Stimulated activated CD4-positive, alpha-beta T cell treated with anti-CD3 and anti-CD28 coated beads, Interleukin-2, amount 100 ng/mL, for 48 hours (primary cell): ENCODE measurements at places on chromosomes 12 and 14.

GRCh38 chr14:87351007-87351406 lies 642.0 kb downstream of the GALC start:
- no peak for DNase-seq

GRCh38 chr12:50725011-50725942 lies 38.6 kb upstream of the ATF1 start:
- no peak for DNase-seq

- peak; percentile 84 for DNase-seq
Observed at GRCh38 chr14:49865431-49865859, 12.9 kb upstream of the NEMF start.

DNA sequence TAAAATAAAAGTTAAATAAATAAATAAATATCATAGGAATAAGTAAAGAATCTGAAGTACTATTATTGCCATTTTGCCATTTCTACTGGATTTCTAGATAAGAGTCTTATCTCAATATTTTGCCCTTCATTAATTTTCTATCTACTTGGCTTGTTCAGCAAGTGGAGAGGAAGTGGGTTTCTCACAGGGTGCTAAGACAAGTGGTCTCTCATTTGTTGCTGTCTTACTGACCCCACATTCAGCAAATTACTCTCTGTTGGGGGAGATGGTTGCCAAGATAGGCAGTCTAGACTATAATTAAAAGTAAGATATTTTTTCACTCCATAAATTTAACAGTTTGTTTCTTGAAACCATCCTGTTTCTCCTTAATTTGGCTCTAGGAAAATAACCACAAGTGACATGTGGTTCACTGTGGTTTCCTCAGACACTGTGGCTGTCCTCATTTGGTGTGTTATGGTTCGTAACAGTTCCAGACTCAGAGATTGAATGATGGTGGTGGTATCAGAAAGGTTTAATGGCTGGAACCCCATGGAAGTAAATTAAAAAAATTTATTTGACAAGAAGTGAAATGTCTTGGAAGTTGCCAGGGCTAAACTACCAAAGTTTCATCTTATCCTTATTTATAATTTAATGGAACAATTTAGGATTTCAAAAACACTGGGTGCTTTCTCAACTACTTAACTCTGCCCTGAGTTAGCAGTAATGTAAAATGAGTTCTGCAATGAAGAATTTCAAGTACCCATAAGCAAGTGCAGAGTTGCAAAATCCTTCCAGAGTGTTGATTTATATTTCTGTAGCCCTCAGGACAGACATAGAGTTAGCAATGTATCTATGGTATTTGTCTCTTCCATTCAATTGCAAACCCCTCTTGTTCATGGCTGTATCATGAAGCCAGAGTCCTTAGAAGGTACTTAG lies 214.8 kb downstream of the MSRB3 start:
- no peak for DNase-seq

DNA sequence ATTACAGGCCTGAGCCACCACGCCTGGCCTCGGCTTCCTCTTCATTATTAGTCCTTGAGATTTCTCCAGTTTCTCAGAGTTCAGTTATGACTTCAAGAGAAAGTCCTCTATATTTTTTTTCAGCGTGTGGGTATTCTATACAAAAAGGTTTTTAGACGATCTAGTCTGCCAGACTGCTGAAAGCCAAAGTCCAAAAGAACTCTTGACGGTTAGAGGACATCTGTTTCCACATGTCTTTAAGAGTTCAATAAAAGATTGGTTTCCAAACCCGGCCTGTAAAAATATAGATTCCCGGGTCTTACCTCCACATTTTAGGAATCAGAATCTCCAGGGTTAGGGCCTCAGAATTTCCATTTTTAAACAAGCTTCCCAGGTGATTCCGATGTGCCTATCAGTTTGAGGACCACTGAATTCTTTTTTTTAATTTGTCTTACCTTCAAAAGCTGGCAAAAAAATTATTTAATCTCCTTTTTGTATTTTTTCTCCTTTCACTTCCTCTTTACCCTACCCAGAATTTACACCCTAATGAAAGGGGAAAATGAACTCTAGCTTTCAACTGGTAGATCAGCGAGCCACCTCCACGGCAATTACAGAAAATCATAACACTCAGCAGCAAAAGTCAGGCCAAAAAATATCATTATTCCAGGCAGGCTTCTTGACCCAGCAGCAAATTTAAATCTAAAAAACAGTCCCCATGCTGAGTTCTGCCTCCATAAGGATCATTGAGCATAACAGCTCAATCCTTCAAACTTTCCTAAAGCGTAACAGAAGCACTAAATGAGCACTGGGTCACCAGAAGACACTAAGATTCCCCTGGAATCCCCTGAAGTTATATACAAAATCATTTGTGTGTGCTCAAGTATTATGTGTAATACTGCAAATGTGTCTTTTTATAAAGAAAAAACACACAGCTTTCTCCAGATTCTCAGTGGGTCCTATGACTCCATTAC lies 8.7 kb downstream of the NT5DC3 start:
- DNase-seq, result no peak

DNA sequence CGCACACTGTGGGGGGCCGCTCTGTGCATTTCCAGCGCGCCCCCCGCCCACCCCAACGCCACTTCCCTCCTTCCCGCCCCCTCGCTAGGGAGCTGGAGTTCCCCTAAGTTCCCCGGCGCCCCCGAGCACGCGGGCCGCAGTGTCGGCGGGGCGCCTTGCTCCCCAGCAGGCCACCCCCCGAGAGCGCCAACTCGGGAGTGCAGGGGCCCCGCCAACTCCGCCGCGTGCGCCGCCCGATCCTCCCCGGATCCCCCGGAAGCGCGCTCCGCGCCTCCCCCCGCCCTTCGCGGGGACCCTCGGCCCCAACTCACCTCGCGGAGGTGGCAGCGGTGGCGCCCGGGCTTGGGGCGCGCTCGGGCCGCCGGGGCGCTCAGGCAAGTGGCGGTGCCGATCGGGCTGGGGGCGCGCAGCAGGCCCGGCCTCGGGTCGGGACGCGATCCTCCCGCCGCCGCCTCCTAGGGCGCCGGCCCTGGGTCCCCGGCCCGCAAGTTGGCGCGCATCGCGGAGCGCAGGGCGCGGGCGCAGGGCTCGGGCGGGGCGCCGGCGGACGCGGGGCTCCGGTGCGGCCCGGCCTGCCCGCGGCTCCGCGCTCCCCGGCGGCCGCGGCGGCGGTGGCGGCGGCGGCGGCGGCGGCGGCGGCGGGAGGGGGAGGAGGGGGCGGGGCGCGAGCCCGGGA lies at the start of gene NCOR2:
Gene NCOR2, minus strand, starts transcription at position 616 of the 676 bp plus-strand sequence. CDS start 72,361 bp downstream, outside the sequence.
- peak; percentile 18 for DNase-seq

DNA sequence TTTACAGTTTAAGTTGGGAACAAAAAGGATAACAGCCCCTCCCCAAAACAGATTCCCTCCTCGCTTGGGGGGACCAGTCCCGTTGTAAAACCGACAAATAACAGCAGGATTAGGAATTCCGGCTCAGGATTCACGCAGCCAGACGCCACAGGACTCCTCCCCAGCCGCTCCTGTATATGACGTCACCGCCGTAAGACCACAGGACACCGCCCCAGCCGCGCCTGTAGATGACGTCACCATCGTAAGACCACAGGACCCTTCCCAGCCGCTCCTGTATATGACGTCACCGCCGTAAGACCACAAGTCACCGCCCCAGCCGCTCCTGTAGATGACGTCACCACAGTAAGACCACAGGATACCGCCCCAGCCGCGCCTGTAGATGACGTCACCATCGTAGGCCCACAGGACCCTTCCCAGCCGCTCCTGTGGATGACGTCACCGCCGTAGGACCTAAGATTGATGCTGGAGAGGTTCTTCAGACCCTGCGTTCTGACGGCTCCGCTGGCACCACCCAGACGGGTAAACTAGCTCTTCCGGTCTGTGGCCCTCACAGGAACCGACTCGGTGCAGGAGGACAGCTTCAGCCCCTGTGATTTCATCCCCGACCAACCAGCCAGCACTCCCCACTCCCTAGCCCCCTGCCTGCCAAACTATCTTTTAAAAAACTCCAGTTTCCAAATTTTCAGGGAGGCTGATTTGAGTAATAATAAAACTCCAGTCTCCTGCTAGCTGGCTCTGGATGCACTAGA lies 43.9 kb upstream of the FBRSL1 start:
- peak; percentile 50 for DNase-seq

GRCh38 chr14:63960926-63961567 lies 108.2 kb downstream of the SYNE2 start:
- DNase-seq, result no peak

DNA sequence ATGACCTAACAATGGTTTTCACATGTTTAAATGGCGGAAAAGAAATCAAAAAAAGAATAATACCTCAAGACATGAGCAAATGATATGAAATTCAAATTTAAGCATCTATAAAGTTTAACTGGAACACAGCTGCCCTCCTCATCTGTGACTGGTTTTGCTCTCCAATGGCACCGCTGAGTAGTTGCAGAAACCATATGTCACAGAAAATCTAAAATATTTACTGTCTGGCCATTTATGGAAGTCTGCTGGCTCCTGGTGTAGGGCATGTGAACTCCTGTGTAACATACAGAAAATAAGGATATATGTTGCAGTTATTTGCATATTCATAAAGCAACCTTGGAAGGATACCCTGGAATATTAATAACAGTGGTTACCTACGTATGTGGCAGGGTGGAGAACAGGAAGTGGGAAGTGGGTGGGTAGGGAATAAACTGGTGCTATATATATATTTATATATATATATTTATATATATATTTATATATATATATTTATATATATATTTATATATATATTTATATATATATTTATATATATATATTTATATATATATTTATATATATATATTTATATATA lies 48.4 kb downstream of the LTBP2 start:
- no peak for DNase-seq

DNA sequence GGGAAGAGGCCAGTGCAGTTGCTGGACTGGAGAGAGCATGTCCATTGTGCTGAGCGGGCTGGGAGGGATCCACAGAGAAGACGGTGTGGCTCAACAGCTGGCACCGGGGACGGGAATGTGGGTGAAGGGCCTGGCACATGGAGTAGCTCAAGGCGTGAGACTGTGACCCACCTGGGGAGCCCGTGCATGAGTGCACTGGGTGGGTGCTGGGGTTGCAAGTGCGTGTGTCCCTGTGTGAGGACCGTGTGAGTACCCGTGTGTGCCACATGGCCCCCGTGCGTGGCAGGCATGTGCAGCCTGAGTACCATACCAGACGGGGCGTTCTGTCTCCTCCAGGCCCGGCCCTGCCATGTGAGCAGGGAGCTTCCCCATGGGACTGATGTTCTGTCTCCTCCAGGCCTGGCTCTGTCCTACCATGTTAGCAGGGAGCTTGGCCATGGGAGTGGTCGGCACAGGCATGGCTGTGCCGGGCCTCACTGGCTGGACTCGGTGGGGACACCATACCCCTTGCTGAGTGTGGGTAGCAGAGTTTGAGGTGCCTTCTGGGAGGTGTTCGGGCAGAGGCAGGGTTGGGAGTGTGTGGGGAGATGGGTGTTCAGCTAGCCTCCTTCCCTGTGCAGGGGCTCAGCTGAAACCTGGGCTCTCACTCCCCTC lies 234.4 kb downstream of the TMEM121 start:
- DNase-seq, result no peak

GRCh38 chr12:89709995-89710872 lies 1.6 kb upstream of the ATP2B1 start:
- peak; percentile 12 for DNase-seq

DNA sequence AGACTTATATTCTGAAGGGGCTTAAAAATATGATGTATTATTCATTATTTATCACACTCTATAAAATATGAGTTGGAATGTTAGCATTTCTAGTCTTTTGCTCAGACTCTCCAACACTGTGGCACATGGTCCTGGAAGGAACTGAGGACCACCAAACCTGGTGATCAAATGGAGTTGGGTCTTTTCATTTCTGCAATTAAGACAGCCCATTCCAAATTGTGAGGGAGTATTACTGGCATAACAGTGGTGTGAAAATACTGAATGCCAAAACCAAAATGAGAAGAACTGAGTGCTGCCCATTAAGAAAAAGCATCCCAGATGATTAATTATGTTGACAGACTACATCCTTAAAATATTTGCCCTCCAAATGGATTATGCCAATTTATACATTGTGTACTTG lies 90.8 kb downstream of the NPAS3 start:
- DNase-seq, result no peak

DNA sequence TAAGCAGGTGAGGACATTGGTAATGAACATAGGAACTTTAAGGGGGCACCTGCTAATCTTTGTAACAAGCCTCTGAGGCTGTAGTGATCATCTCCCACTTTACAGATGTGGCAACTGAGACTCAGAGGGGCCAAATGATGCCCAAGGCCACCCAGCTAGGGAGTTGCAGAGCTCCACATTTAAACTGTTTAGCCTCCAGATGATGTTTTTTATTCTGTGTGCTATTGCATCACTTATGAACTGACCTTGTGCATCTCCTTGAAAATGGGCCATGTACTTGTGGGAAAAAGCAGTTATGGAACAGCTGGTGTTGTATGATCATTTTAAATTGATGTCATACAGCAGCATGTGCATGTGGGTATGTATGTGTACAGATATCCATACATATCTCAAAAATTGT lies 41.4 kb downstream of the TPCN1 start:
- DNase-seq, result no peak

- no peak for DNase-seq
Observed at GRCh38 chr14:25053585-25053984, 3.6 kb upstream of the STXBP6 start.

GRCh38 chr12:15536446-15536845 lies 214.1 kb downstream of the PTPRO start:
- DNase-seq, result no peak

DNA sequence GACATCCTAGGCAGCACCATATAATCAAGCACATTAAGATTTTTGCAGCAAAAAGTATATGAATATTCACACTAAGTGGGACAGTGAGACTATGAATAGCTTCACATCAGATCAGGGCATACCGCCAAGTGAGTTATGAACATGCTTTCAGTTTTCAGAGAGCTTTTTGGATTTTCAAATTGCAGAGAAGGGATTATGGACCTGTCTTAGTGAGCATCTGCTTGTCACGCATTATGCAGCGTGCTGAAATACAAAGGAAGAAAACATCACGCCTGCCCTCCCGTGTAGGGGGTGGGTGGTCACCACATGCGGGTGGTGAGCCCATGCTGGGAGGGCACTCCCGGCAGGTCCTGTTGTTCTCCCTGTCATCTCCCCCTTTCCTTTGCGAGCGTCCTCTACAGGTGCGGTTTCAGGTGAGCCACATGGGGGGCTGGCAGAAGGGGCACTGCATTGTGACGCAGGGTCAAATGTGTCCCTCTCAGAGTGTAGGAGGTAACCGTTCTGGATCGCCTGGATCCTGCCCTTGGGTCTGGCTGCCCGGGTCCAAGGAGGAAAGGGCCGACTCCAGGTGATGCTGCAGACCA lies 42.6 kb downstream of the TRAF3 start:
- DNase-seq, result no peak

GRCh38 chr12:102964872-102965271 lies 7.4 kb downstream of the ASCL1 start:
- DNase-seq, result no peak

GRCh38 chr12:130680451-130680990 lies 35.6 kb downstream of the RIMBP2 start:
- no peak for DNase-seq
